ENCODE measurements at places on chromosomes 6 and 20.

GRCh38 chr6:120614723-120615122, 719.6 kb downstream of the TBC1D32 start:
- H3K36me3 ChIP-seq, result no peaks in the 10 kb centered on the region
- no peak overlapping the region for H3K4me3 ChIP-seq
- DNase-seq, result no peak
- H3K27ac ChIP-seq, result no peak overlapping the region
- peaks cover 4% of the 10 kb centered on the region for H3K27me3 ChIP-seq

- no peak overlapping the region for H3K4me3 ChIP-seq
- H3K27ac ChIP-seq, result no peak overlapping the region
- H3K27me3 ChIP-seq, result no peaks in the 10 kb centered on the region
- peaks cover 4% of the 10 kb centered on the region for H3K4me1 ChIP-seq
- no peak for DNase-seq
Observed at GRCh38 chr6:108874470-108875160, 26.4 kb downstream of the ARMC2 start.

DNA sequence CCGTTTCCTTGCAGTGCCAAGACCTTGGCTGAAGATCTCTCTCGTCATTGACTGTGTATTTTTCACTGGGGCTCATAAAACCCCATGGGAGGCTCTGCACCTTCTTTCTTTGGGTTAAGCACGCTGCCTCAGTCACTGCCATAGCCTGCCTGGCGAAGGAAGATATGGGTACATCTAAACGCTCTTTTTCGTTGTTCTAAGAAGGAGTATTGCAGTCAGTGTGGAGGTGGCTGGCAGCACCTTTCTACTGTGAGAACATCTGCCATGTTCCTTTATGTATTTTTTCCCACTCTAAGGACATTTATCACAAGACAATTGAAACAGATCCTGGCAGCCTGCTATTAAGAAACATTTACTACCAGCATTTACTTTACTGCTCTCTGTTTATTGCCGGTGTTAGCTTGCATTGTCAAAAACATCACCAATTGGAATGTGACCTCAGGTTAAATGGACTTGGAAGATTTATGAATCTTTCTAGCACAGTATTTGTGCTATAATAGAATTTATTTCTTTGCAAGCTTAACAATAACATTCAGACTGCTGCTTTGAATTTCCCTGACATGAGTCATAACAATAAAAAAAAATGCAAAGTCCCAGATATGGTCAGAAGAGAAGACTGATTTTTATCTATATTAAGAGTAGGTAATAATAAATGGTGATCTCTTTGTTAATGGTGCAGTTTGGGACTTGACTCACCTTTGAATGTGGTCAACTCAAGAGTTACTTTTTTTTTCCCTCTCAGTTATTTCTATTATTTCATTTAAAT, 62.2 kb upstream of the CLDN20 start:
- H3K36me3 ChIP-seq, result no peaks in the 10 kb centered on the region
- H3K4me1 ChIP-seq, result peaks cover 33% of the 10 kb centered on the region
- peak overlapping the region; percentile 87 for H3K27ac ChIP-seq
- no peaks in the 10 kb centered on the region for H3K27me3 ChIP-seq
- H3K4me3 ChIP-seq, result no peak overlapping the region

- no peaks in the 10 kb centered on the region for H3K27me3 ChIP-seq
- no peak overlapping the region for H3K4me3 ChIP-seq
- H3K4me1 ChIP-seq, result peaks cover 19% of the 10 kb centered on the region
- H3K36me3 ChIP-seq, result no peaks in the 10 kb centered on the region
- DNase-seq, result no peak
Observed at GRCh38 chr20:23407781-23408464, 13.4 kb downstream of the NAPB start.

- H3K36me3 ChIP-seq, result peaks cover 4% of the 10 kb centered on the region
- H3K27ac ChIP-seq, result peak overlapping the region; percentile 67
- no peak for DNase-seq
- no peak overlapping the region for H3K4me3 ChIP-seq
- no peaks in the 10 kb centered on the region for H3K27me3 ChIP-seq
Observed at GRCh38 chr6:119308991-119309657, 40.4 kb downstream of the MAN1A1 start.

- no peak for DNase-seq
- H3K4me1 ChIP-seq, result peaks cover 5% of the 10 kb centered on the region
- no peaks in the 10 kb centered on the region for H3K27me3 ChIP-seq
- H3K27ac ChIP-seq, result no peak overlapping the region
- H3K4me3 ChIP-seq, result no peak overlapping the region
Observed at GRCh38 chr6:103534814-103535213, 1324.9 kb downstream of the HACE1 start.

DNA sequence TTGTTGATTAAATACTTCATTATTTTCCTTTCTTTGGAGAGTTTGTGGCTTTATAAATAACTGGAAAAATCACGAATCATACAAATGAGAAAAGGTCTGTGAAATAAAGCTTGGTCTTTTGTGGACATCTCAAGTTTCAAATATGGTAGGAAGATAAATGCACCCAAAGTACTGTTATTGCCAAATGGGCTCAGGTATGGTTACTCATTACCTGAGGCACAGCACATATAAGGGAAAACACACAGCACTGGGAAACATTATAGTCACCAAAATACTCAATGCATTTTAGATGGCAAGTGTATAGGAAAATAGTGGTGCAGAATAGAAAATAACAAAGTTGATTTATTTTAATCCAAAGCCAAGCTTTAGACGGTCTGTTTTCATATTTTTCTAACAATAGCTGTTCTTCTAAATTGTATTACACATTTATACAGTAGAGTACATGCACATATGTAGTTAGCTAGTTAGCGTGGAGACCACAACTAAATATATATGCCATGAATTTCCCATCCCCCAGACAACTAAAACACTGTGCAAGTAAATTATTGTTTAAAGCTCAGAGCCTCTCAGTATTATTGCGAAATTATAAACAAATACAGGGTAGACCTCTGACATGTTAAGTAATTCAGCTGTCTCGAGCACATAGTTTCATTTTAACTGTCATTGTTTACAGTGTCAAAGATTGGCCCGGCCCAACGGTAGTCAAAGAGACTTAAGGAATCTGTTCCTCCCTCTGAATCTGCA, 336.0 kb downstream of the SYNE1 start:
- H3K36me3 ChIP-seq, result peaks cover 6% of the 10 kb centered on the region
- DNase-seq, result no peak
- H3K27me3 ChIP-seq, result no peaks in the 10 kb centered on the region
- peak overlapping the region; percentile 94 for H3K27ac ChIP-seq
- H3K4me3 ChIP-seq, result peak overlapping the region; percentile 97

- no peak overlapping the region for H3K4me3 ChIP-seq
- DNase-seq, result no peak
- peaks cover 18% of the 10 kb centered on the region for H3K36me3 ChIP-seq
- no peaks in the 10 kb centered on the region for H3K27me3 ChIP-seq
- peaks cover 67% of the 10 kb centered on the region for H3K4me1 ChIP-seq
Observed at GRCh38 chr6:16137451-16137801, 8.5 kb downstream of the MYLIP start.

DNA sequence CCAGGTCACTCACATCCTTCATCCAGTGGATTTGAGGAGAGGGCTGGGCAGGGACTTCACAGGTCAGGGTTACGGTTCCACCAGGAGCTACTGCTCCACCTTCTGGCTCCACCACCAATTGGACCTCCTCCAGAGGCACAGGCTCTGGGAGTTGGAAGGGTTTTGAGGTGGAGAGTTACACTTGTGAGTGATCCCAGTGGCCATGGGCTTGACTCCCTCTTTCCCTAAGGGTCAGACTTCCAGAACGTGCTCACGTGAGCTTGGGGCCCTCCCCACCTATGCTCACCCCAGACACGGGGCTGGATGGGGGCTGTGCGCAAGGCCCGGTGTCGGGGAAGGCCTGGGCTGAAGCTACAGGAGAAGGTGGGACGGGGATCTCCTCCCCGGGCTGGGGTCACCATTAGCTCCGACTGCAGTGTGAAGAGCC, 1.5 kb downstream of the AGER start:
- DNase-seq, result no peak
- peak overlapping the region; percentile 21 for H3K27ac ChIP-seq
- no peaks in the 10 kb centered on the region for H3K27me3 ChIP-seq
- H3K36me3 ChIP-seq, result peaks cover 25% of the 10 kb centered on the region
- H3K4me1 ChIP-seq, result peaks cover 45% of the 10 kb centered on the region
- H3K4me3 ChIP-seq, result no peak overlapping the region

GRCh38 chr6:117919775-117920729, 13.0 kb downstream of the SLC35F1 start:
- H3K27me3 ChIP-seq, result peaks cover 14% of the 10 kb centered on the region
- no peak overlapping the region for H3K4me3 ChIP-seq
- H3K4me1 ChIP-seq, result no peaks in the 10 kb centered on the region

GRCh38 chr6:121810158-121811032, 374.9 kb downstream of the GJA1 start:
- H3K36me3 ChIP-seq, result no peaks in the 10 kb centered on the region
- DNase-seq, result no peak
- no peak overlapping the region for H3K4me3 ChIP-seq
- peaks cover 14% of the 10 kb centered on the region for H3K4me1 ChIP-seq
- H3K27ac ChIP-seq, result no peak overlapping the region

DNA sequence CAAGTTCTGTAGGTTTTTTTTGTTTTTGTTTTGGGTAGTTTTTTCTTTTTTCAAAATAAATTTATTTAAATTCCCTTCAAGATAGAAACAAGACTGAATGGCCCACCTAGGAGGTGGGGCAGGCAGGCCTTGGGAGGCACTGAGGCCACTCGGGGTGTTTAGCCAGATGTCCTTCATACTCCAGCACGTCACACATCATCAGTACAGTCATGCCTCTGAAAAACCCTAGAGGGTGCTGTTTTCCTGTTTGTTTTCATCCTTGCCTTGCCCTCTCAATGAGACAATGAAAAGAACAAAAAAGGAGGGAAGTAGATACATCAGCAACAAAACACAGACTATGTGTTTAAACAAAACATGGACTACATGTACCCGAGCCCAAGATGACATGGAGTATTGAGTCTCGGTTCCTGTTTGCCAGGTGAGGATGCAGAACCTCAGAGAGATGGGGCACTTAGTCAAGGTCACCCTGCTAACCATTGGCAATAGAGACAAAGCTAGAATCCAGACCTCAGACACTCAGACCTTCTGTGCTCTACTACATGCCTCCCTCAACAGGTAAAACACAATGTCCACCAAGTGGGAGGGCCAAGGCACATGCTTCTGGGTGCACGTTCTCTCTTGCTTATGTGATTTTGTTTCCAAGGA, 26.8 kb upstream of the CLIC5 start:
- no peak for DNase-seq
- no peaks in the 10 kb centered on the region for H3K27me3 ChIP-seq
- H3K4me1 ChIP-seq, result peaks cover 14% of the 10 kb centered on the region

- no peaks in the 10 kb centered on the region for H3K27me3 ChIP-seq
- DNase-seq, result no peak
- no peaks in the 10 kb centered on the region for H3K4me1 ChIP-seq
- no peaks in the 10 kb centered on the region for H3K36me3 ChIP-seq
Observed at GRCh38 chr20:49775229-49775693, 37.4 kb upstream of the SLC9A8 start.

DNA sequence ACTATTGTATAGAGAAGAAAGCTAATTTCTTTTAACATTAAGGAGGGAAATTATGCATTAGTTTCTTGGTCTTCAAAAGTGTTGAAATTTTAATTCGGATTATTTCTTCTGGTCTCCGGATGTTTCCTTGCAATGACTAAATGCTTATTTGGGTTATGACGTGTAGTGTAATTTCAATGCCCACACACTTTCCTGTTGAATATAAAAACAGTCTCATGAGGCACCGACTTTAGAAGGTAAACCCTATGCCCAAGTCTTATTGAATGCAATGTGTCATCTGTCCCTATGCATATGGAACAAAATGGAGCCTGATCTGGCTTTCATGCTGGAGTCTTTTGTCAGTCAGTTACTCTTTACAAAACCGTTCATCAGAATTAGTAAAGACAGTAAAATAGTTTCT, 17.7 kb downstream of the GJA1 start:
- H3K4me1 ChIP-seq, result peaks cover 5% of the 10 kb centered on the region
- DNase-seq, result no peak
- no peaks in the 10 kb centered on the region for H3K27me3 ChIP-seq
- no peak overlapping the region for H3K4me3 ChIP-seq
- peaks cover 16% of the 10 kb centered on the region for H3K36me3 ChIP-seq
- H3K27ac ChIP-seq, result no peak overlapping the region

DNA sequence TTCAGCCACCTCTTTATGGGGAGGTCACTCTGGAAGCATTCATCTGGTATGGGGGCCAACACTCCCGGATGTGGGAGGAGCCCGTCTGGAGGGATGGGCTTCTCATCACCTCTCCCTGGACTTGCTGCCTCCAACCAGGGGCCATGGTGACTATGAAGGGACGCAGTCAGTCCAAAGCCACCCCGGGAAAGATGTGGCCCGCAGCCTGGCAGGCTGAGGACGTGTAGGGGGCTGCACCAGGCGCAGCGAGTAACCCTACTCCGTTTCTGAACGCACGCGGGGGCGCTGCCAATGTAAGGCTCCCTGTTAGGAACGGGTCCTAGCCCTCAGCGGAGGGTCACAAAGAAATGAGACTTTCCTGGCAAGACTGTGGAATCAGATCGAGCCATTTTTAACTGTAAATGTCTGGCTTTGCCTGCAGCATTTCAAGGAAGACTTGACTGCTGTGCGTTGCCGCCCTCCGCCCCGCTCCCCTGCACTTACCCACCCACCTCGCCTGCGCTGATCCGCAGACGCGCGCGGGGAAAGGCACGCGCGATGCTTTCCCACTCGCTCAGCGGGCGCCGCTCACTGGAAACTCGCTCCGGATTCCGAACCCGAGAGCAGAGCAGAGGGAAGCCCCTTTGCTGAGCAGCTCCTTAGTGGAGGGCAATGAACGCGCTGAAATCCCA, 55.1 kb downstream of the IL20RA start:
- peak; percentile 43 for DNase-seq
- no peaks in the 10 kb centered on the region for H3K36me3 ChIP-seq
- H3K4me1 ChIP-seq, result peaks cover 25% of the 10 kb centered on the region
- H3K27me3 ChIP-seq, result peaks cover 12% of the 10 kb centered on the region
- peak overlapping the region; percentile 82 for H3K4me3 ChIP-seq
- no peak overlapping the region for H3K27ac ChIP-seq

DNA sequence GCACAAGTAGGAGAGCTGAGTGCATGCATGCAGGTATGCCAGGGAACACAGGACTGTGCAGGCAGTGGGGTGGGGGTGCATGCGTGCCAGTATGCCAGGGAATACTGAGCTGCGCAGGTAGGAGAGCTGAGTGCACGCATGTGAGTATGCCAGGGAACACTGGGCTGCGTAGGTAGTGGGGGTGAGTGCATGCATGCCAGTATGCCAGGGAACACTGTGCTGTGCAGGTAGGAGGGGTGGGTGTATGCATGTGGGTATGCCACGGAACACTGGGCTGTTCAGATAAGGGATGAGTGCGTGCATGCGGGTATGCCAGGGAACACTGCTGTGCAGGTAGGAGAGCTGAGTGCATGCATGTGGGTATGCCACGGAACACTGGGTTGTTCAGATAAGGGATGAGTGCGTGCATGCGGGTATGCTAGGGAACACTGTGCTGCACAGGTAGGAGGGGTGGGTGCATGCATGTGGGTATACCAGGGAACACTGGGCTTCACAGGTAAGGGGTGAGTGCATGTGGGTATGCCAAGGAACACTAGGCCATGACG, 77.4 kb downstream of the LRFN2 start:
- peaks cover 6% of the 10 kb centered on the region for H3K27me3 ChIP-seq
- no peak overlapping the region for H3K27ac ChIP-seq
- H3K4me1 ChIP-seq, result no peaks in the 10 kb centered on the region
- H3K36me3 ChIP-seq, result no peaks in the 10 kb centered on the region
- no peak overlapping the region for H3K4me3 ChIP-seq

- H3K4me1 ChIP-seq, result peaks cover 48% of the 10 kb centered on the region
- no peak overlapping the region for H3K4me3 ChIP-seq
- H3K27me3 ChIP-seq, result no peaks in the 10 kb centered on the region
- H3K27ac ChIP-seq, result no peak overlapping the region
Observed at GRCh38 chr6:147566244-147566898, 57.9 kb downstream of the SAMD5 start.

GRCh38 chr6:129842881-129843409, 18.2 kb downstream of the TMEM244 start:
- no peak overlapping the region for H3K4me3 ChIP-seq
- H3K27ac ChIP-seq, result no peak overlapping the region
- H3K4me1 ChIP-seq, result no peaks in the 10 kb centered on the region
- H3K36me3 ChIP-seq, result no peaks in the 10 kb centered on the region
- no peak for DNase-seq

Data from mesothelial cell of epicardium (in vitro differentiated cells).